ENCODE measurements at places on chromosomes 1 and 21.

DNA sequence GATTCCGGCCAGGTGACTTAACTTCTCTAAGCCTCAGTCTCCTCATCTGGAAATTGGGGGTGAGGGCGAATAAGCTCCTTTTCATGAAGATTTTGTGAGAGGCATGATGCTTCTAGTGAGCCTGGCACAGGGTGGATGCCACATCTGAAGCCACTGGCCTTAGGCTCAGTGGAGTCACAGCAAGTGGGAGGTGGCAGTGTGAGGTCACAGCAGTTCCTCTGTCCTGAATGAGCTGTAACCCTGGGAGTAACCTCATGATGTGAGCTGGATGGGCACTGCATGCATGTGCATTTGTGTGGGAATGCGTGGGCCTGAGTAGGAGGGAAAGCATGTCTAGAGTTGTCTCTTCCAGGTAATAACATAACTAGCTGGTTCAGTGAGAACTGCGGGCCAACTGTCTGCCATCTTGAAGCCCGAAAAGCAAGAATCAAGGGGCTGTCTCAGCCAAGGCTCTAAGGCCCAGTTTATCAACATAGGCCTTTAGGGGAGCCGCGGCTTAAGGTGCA is 27.0 kb upstream of the HTR1D start:
- no peak for DNase-seq

DNA sequence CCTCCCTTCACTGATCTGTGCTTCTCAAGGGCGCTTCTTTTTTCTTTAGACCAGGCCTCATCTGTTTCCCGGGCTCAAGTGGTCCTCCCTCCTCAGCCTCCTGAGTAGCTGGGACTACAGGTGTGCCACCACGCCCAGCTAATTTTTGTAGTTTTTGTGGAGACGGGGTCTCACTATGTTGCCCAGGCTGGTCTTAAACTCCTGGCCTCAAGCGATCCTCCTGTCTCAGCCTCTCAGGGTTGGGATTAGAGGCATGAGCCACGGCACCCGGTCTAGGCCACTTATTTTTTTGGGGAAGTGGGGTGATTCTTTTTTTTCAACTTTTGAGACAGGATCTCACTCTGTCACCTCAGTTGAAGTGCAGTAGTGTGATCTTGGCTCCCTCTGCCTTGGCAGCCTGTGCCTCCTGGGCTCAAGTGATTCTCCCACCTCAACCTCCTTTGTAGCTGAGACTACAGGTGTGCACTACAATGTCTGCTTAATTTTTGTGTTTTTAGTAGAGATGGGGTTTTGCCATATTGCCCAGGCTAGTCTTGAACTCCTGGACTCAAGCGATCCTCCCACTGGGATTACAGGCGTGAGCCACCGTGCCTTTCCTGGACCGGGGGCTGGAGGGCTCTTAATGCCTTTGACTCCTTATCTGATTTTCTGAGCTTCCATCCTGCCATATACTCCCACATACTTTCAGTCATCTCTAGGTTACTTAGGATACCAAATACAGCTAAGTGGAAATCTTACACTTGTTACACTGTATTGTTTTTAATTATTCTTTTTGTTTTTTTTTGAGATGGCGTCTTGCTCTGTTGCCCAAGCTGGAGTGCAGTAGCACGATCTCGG is 18.9 kb downstream of the MFAP2 start:
- no peak for DNase-seq

- no peak for DNase-seq
Observed at GRCh38 chr21:46503922-46504550, 45.3 kb downstream of the DIP2A start.

- DNase-seq = no peak
Observed at GRCh38 chr1:84653130-84653677, 37.1 kb downstream of the SSX2IP start.

DNA sequence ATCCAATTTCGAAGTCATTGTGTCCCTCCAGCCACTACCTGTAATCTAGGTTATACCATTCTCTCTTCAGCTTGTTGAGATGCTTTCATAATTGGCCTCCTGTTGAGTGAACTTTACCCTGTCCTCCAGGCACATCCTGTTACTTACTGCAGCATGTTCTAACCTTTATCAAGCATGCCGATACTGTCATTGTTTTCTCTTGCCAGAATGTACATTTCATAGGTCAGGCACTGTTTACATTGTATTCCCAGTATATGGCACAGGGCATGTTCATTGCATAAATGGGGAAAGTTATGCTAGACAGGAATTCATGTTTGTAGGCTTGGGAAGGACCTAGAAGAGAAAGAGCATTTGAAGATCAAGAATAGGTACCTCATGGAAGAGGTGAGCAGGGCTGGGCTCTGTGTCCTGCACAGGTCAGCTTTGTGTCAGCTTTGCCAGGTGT is 10.2 kb downstream of the CXADR start:
- no peak for DNase-seq

DNA sequence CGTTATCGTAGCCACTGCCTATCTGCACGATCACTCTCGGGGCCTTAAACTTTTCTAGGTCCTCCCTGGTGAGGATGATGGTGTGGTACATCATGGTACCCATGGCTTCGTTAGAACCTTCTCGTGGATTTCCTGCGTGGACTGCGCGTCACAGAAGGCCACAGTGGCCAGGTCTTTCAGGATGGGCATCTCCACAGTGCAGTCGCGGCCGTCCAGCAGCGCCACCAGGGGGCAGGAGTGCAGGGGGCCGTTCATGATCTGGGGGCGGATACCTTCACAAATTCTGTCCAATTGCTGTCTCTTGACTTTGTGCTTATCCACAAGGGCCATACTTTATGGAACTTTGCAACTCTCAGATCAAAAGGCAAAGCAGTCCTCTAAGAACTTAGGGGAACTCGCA is 69.6 kb downstream of the WLS start:
- no peak for DNase-seq

GRCh38 chr1:46543382-46543760 is 8.1 kb downstream of the KNCN start:
- no peak for DNase-seq

GRCh38 chr21:41112740-41113692 is 54.9 kb upstream of the BACE2 start:
- no peak for DNase-seq

DNA sequence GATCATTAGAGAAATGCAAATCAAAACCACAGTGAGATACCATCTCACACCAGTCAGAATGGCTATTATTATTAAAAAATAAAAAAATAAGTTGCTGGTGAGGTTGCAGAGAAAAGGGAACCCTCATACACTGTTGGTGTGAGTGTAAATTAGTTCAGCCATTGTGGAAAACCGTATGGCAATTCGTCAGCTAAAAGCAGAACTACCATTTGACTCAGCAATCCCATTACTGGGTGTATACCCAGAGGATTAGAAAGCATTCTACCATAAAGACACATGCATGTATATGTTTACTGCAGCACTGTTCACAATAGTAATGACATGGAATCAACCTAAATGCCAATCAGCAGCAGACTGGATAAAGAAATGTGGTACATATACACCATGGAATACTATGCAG is 42.2 kb downstream of the GIPC2 start:
- DNase-seq = no peak

- no peak for DNase-seq
Observed at GRCh38 chr1:10564063-10564462, 89.3 kb downstream of the PEX14 start.

DNA sequence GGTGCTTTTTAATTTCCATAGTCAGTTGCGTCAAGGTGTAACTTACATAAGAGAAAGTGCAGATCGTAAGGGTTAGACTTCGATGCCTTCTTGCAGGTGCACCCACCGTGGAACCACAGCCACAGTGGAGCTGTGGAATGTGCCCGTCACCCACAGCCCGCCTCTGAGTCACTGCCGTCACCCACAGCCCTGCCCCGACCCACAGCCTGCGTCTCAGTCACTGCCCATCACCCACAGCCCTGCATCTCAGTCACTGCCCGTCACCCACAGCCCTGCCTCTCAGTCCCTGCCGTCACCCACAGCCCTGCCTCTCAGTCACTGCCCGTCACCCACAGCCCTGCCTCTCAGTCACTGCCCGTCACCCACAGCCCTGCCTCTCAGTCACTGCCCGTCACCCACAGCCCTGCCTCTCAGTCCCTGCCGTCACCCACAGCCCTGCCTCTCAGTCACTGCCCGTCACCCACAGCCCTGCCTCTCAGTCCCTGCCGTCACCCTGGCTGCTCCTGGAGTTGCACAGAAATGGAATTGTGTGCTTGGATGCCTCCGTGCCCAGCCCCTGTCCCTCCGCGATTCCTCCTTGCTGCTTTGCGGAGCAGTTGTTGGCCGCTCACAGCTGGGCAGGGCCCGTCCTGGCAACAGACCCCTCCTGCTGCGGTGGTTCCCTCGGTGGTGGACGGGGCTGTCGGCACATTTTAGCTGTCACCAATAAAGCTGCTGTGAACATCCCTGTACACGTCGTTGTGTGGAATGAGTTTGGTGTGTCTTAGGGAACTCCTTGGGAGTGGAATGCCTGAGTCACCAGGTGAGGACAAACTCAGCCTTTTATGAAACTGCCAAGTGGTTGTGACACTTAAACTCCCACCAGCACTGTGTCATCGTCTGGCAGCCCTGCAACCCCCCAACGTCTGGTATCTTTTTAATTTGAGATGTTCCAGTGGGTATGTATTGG is 44.9 kb upstream of the COL6A2 start:
- DNase-seq = no peak

- DNase-seq = no peak
Observed at GRCh38 chr1:202113690-202114300, 8.9 kb upstream of the GPR37L1 start.

DNA sequence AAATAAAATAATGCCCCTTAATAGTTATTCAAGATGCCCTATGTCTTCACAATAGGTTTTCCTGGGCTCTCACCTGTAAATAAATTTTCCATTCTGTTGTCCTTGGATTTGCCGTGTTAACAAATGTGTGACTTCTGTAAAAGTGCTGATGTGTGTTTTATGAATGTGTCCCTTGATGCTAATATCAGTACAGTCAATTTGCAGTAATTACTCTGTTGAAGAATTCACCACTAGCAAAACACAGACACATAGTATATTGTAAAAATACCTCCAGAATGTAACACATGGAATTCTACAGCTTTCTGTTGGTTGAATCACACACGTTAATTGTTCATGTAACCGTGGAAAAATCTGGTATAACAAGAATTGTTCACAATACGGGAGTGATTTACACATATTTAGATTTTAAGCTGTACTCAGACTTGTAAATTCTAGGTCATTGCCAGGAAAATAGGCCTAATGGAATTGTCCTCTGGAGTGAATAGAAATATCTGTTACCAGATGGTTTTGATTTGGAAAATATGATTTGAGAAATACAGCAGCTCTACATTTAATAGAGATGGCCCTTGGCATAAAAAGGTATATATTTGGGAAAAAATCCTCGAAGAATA is 36.7 kb upstream of the KCNK2 start:
- DNase-seq = no peak

DNA sequence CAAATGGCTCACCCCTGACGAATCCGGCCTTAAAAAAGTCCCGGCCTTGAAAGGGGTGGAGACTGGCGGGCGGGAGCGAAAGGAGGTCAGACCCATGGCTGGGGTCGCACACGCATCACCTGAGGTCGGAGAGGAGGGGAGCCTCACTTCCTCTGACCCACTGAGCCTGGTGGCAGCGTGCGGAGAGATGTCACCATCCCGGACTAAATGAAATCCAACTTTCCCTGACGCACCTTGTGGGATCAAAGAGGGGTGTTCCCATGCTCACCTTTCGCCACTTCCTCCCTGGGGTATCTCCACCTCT is 709 bp upstream of the SLC41A1 start:
- DNase-seq = no peak

- no peak for DNase-seq
Observed at GRCh38 chr1:98099501-98099900, 178.7 kb upstream of the DPYD start.

GRCh38 chr1:221697923-221698425 is 43.9 kb downstream of the DUSP10 start:
- DNase-seq = no peak

DNA sequence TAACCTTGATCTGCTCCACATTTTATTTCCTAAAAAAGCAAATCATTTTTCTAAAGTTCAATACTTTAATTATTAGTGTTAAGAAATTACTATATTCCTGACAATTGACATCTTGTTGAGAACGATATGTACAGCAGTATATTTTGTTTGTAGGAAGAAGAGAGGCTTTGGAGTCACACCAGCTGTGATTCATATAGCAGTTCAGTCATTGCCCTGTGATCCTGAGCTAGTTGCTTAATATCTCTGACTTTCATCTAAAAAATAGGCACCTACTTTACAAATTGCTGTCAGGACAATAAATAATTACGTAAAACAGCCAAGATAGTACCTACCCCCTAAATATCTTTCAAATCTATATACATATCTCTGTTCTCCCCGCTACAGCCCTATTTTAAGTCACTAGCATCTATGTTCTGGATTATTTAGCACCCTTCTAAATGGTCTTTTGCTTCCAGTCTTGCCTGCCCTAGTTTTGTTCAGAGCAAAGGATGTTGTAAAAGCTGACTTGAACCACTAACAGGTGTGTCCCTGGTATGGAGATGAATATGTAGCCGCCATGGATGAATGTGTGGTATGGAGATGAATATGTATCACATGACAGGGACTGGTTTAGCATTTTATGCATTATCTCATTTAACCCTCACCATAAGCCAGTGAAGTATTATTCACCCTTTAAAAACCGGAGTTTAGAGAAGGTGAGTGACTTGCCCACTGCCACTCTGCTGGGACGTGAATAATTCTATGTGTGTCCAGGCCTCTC is 42.2 kb downstream of the RNF220 start:
- no peak for DNase-seq

DNA sequence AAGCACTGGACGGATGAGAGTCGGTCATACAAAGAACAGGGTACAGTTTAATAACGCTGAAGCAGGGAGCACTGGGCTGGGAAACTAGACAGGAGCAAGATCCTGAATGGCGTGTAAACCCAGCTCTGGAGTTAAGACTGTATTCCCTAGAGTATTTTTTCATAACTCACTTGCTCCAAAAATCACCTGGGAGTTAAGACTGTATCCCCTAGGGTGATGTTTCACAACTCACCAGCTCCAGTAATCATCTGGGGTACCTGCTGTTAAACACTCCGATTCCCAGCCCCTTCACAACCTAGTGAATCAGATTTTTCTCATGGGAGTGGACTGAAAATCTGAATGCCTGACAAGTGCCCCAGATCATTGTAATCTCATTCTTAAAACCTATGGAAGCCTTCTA is 123.2 kb downstream of the MAB21L3 start:
- DNase-seq = no peak

GRCh38 chr1:117146575-117147340 is 25.2 kb upstream of the TRIM45 start:
- DNase-seq = no peak

DNA sequence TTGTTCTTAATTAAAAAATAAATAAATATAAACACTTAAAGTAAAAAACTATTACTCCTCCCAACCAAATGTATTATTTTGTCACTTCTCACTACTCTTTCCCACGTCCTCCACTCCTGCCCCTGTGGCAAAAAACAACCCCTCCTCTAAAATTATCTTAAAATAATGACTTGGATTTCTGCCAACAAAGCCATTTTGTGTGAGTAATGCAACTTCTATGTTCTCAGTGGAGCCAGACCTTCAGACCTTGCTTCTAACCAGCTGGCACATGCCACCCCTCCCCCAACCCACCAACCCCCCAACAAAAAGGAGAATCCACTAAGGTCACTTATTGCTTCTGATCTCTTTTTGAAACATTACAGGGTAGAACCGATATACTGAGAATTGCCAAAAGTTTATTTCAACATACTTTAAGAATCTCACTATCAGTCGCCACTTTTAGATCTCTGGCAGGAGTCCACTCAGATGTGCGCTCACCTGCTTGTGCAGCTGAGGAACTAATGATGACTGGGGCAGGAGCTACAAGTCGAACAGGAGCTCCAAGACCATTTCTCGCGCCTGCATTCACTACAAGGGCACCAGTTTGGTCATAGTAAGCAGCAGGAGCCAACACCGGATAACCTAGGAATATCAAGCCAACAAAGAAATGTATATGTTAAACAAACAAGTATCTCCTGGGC is 58.3 kb upstream of the SDC3 start:
- DNase-seq = no peak
